ENCODE measurements at places on chromosomes 5 and 9. TPM values are rescaled to one million over a fixed set of nuclear protein-coding genes. Genes with fewer than 3 reads are reported as not detected.

The PHF19 gene
- total RNA-seq, result 13.0 TPM

The DPYSL3 gene
- 20.7 TPM for total RNA-seq

The HAND1 gene
- 26.2 TPM for total RNA-seq

The CCL27 gene
- total RNA-seq, result 0.41 TPM

The TLX3 gene
- total RNA-seq, result not detected

The KIF4B gene
- not detected for total RNA-seq

The PCDHGC3 gene
- 15.6 TPM for total RNA-seq

The ZNF454 gene
- 2.6 TPM for total RNA-seq

The NANS gene
- 38.6 TPM for total RNA-seq

The NOTCH1 gene
- total RNA-seq, result 17.6 TPM

The HAVCR1 gene
- not detected for total RNA-seq

The SREK1IP1 gene
- total RNA-seq, result 11.7 TPM

The RNF208 gene
- 31.5 TPM for total RNA-seq

The PCDHB5 gene
- total RNA-seq, result 2.3 TPM

The ABO gene
- 2.3 TPM for total RNA-seq

The TMEM174 gene
- not detected for total RNA-seq

The SERINC5 gene
- total RNA-seq, result 12.2 TPM

DNA sequence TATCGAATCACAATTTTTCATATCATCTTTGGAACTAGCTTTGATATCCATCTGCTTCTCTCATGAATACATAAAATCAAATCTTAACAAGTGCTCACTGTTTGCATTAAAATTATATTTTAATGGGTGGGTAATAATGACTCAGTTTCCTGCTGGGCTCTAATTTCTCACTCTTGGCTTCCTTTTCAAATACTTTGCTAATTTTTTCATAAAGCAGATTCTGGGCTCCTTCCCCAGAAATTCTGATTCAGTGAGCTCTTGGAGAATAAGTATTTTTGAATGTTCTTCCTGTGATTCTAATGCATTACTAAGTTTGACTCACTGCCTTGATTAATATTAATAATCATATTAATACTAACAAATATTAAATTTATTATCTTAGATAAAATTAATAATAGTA, 48.9 kb downstream of the YIPF5 start:
- no peak for DNase-seq

DNA sequence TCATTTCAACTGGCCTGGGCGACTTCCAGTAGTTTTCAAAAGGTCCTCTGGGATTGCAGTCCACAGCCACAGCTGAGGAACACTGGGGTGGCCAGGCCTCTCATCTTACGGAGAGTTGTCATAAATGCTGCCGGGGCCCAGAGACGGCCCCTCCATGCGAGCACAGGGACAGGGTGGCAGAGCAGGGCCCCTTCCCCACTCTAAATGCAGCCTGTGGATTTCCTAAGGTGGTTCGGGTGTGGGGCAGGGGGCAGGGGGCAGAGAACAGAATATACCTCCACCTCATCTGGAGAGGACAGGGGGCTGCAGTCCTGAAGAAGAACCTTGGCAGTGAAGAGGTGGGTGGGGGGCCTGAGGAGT, 113.6 kb upstream of the TBC1D2 start:
- no peak for DNase-seq

- no peak for DNase-seq
Measured at GRCh38 chr9:128335161-128335560, 5.2 kb upstream of the SLC27A4 start.

- no peak for DNase-seq
Measured at GRCh38 chr5:88734983-88735382, 148.0 kb downstream of the MEF2C start.

- DNase-seq, result no peak
Measured at GRCh38 chr5:127951791-127952190, 131.8 kb upstream of the SLC12A2 start.

DNA sequence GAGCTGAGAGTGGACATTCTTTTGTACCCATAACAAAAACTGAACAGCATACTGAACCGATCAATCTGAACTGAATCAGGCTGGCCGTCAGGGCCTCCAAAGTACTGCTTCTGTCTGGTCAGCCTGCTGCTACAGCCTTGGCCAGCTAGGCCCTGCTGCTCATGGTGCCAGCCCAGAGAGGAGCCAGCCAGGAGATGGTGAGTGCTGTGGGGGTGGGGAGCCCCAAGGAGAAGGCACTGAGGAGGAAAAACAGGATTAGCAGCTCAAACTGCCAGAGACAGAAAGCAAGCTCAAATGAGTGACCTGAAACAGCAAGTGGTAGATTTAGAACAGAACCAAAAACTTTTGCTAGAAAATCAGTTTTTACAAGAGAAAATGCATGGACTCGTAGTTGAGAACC, 23.9 kb downstream of the SRP19 start:
- DNase-seq, result peak; percentile 20

GRCh38 chr5:61184708-61185107, 22.4 kb upstream of the SMIM15 start:
- no peak for DNase-seq

- no peak for DNase-seq
Measured at GRCh38 chr9:28120626-28121025, 547.3 kb upstream of the C9orf72 start.

DNA sequence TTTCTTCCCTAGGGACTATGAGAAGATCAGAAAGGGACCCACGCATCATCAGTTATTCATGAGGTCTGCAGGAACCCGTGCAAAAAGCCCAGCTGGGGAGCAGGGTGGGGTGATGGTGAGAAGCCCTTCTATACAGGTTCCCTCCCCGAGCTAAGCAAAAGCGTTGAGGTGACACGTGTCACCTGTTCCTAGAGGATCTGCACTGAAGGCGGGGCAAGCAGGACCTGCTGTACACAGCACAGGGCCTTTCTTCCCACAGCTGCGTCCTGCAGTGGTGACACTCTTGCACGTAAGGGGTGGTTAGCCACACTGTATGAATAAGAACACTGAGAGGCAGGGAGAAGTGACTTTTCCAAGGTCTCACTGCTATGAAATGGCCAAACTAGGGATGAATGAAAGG, 37.2 kb upstream of the SH3PXD2B start:
- no peak for DNase-seq

DNA sequence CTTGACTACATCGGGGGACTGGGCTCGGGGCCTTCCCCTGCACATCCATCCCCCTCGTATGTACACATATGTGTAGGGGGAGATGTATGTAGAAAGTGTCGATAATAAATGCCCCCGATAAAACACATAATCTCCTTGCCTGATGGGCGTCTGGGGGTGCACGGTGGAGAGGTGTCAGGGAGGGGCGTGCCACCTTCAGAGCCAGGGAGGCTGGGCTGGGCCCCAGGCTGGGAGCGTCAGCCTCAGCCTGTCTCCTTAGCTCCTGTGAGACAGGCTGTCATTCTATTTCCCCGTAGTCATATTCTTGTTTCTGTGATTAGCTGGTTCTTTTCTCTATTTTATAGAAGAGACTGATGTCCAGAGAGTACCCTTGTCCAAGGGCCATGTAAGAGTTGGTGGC, 4.7 kb upstream of the RXRA start:
- peak; percentile 2 for DNase-seq

DNA sequence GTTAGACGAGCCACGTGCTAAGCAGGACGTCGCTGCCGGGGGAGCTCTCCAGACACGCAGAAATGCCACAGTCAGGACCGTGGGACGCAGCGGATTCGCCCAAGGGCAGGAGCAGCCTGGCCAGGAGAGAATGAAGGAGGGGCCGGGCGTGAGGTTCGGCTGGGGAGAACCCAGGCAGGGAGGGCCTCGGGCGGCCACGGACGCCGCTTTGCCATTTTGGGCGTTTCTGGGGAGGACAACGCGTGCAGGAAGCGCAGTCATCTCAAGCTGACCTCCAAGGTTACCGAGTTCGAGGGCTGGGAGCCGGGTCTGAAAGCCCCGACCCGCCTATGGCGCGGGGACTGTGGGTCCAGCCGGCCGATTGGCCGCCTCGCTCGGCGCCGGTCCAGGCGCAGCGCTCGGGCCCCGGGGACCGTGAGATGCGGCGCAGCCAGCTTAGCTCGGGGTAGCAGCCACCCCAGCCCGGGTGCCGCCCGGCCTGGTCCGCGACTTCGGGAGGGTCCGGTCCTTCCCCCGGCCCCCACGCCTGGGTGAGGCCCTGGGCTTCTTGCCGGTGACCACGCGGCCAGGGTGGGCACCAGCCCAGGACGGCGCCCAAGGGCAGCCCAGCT, 760 bp upstream of the MAN1B1 start:
- DNase-seq, result peak; percentile 63

GRCh38 chr9:23615569-23615968, 210.5 kb downstream of the ELAVL2 start:
- DNase-seq, result no peak

GRCh38 chr9:19701274-19701673, 87.6 kb downstream of the SLC24A2 start:
- no peak for DNase-seq

DNA sequence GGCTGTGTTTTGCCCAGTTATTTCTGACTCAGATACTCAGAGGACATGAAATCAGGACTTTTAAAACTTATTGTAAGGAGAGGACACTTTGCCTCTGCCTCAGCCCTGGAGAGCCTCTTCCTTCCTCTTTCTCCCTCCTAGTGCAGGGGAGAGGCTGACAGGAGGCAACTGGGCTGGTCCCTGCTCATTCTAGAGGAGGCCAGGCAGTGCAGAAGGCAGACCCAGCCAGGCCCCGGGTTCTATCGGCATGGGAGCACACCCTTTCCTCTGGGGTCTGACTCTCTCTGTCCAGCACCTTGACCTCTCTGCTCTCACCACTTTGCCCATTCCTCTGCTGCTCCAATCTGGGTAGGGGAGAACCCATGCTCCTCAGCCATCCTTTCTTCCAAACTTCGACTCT, 16.0 kb upstream of the SMIM32 start:
- no peak for DNase-seq

- DNase-seq, result no peak
Measured at GRCh38 chr5:122192497-122193496, 63.5 kb downstream of the ZNF474 start.

DNA sequence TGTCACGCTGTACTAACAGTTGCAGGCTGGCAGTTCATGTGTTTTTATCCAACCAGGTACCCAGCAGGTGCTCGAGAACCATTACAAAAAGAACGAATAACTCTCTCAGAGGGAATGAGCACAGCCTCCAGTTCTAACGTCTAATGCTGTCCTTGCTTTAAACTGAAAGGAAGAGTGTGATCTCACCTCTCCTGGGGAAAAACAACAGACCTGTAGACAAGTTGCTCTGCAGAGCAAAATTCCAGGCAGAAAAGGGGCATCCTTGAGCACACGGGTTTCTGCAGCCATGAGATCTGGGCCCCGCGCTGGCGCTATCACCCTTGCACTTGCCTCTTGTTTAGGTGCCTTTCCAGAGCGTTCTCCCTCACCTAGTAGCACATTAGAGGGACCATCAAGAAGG, 92.5 kb upstream of the DNAH5 start:
- DNase-seq, result no peak

DNA sequence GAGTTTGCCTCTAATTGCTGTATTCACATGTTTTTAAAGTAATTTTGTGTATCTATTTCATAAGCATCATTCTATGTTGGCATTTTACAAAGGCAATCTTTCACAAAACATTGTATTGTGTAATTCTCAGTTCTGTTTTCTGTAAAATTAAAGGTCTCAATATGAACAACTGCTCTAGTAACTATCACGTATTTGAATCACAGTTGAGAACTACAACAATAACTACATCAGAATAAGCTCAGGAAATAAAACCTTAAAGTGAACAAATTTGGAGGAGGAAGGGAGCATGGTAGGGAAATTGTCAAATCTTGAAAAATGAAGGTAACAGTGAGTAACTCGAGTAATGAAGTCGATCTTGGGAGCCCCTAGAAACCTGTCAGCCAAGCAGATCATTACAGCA, 22.5 kb upstream of the CAMK4 start:
- no peak for DNase-seq

DNA sequence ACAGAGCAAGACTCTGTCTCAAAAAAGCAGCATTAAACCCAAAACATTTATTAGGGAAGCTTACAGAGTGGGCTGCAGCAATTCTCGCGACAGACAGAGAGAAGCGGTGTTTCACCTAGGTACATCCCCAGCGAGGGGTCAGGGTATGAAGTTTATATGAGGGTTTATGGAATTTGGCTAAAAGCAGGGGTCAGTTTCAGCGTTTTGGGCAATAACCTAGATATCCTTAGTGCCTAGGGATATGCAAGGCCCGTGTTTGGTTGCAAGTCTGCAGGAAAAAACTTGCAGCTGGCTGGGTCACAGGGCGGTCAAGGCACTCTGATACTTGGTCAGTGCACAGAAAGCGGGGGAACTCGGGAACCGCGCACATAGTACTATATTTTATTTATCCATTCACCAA, 649 bp upstream of the GLE1 start:
- no peak for DNase-seq

GRCh38 chr9:136644593-136645351, 17.9 kb upstream of the EGFL7 start:
- peak; percentile 80 for DNase-seq

- no peak for DNase-seq
Measured at GRCh38 chr9:131395157-131396098, 1.5 kb downstream of the PRRC2B start.

- DNase-seq, result no peak
Measured at GRCh38 chr5:67426961-67427849, 230.6 kb upstream of the CD180 start.

GRCh38 chr9:14941501-14942405, 31.5 kb upstream of the FREM1 start:
- no peak for DNase-seq

- DNase-seq, result no peak
Measured at GRCh38 chr5:146890066-146890465, 11.5 kb upstream of the PPP2R2B start.

- no peak for DNase-seq
Measured at GRCh38 chr5:156479849-156480248, 152.9 kb downstream of the SGCD start.

GRCh38 chr5:141735823-141736222, 53.8 kb upstream of the ARAP3 start:
- no peak for DNase-seq
